ENCODE measurements at places on chromosomes 2 and 18.

GRCh38 chr2:48105848-48106247, 199.6 kb upstream of the FBXO11 start:
- no peak for DNase-seq

DNA sequence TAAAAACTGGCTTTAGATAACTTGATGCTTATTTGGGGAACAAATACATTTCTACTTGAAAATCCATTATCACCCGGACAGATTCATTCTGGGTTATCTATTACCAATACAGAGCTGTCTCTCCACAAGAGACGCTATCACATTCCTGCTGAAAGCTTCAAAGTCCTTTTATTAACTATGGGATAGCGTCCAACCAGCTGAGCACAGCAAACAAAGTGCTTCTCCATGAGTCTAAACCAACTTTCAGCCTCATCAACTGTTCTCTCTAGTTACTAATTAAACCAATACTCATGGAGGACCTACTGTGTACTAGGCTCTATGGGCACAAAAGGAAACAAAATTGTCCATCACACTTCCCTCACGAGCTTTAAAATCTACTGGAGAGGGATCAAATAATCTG, 132.8 kb downstream of the L3MBTL4 start:
- DNase-seq: no peak

- DNase-seq: peak; percentile 62
These were observed 464.1 kb downstream of the TNS1 start for GRCh38 chr2:217538719-217539118.

- DNase-seq: no peak
These were observed 25.8 kb upstream of the TWIST2 start for GRCh38 chr2:238821944-238822670.
